ENCODE measurements at places on chromosomes 7 and 10.

- peaks cover 29% of the 10 kb centered on the region for H3K36me3 ChIP-seq
- no peaks in the 10 kb centered on the region for H3K27me3 ChIP-seq
- H3K4me3 ChIP-seq, result no peak overlapping the region
- no peak overlapping the region for H3K27ac ChIP-seq
These were observed 92.8 kb downstream of the LCOR start for GRCh38 chr10:96924861-96925260.

DNA sequence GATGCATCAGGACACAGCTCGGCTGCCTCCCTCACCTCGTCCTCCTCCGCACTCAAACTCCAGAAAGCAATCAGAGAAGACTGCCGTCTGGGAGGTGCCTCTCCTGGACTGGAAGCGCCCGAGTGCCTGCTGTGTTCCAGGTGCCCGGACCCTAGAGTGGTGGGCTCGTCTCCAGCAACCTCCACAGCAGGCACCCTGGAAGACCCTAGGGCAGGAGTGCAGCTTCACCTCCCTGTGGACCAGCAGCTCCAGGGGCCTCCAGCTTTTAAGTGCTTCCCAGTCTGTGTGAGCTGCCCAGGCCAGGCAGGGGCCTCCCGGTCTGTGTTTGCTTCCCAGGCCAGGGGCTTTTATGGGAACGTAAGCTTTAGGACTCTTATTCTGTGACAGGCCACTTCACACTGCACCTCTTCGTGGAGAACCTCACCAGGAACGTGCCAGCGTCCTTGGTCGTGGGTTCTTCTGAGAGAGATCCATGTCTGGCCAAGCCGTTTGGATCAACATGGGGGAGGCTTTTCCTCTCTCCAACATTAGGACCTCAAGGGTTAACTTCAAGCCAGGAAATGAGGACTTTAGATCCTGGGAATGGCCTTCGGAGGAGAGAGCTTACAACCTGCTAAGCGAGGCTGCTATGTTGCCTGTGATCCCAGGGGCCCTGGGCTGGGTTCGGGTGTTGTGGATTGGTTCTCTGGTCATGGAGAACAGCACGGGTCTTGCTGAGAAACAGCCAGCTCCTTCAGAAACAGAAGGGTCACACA is 5.9 kb upstream of the PWWP2B start:
- H3K27ac ChIP-seq, result peak overlapping the region; percentile 35
- DNase-seq, result no peak
- H3K4me1 ChIP-seq, result peaks cover 34% of the 10 kb centered on the region
- peaks cover 7% of the 10 kb centered on the region for H3K36me3 ChIP-seq
- H3K4me3 ChIP-seq, result no peak overlapping the region

DNA sequence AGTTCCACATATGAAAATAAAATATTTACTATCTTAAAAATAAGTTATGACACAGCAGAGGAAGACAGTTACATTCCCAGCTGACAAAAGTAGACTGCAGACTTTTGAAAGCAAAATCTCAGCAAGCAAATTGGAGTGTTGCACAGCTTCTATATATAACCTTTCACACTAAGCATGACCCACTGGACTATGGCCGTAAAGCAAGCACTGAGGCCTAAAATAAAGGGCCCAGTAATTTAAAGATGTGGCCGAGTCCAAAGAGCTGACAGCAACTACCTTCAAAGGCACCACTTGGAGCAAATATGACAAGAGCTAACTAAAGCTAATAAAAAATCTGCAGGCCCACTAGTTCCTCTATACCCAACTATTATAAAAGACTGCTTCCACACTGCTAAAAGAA is 6.5 kb downstream of the GDI2 start:
- DNase-seq, result no peak
- H3K27ac ChIP-seq, result peak overlapping the region; percentile 84
- peaks cover 10% of the 10 kb centered on the region for H3K36me3 ChIP-seq
- peaks cover 45% of the 10 kb centered on the region for H3K4me1 ChIP-seq
- H3K4me3 ChIP-seq, result no peak overlapping the region

- DNase-seq, result no peak
- no peak overlapping the region for H3K27ac ChIP-seq
- no peak overlapping the region for H3K4me3 ChIP-seq
- H3K36me3 ChIP-seq, result no peaks in the 10 kb centered on the region
- no peaks in the 10 kb centered on the region for H3K27me3 ChIP-seq
These were observed 656.3 kb upstream of the IGFBP3 start for GRCh38 chr7:46577394-46577793.

DNA sequence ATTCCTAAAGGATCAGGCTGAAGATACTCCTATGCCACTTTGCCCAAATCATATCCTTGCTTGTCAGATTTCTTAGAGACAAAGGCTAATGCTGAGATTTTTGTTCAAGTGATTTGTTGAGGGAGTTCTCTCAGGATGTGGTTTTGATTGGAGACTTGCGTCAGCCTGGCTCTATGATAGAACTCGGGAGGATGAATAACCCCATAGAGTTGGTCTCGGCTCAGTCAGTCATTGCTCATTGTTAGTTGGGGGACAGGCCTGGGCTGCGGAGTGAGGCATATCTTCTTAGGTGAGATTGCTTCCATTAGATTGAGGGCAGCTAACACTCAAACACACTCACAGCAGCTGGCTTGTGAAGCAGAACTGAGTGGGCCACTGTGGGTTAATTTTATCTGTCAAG is 203.4 kb downstream of the KIF20B start:
- no peak for DNase-seq
- no peak overlapping the region for H3K27ac ChIP-seq
- H3K4me1 ChIP-seq, result peaks cover under 1% of the 10 kb centered on the region
- peaks cover 2% of the 10 kb centered on the region for H3K27me3 ChIP-seq
- H3K36me3 ChIP-seq, result no peaks in the 10 kb centered on the region

DNA sequence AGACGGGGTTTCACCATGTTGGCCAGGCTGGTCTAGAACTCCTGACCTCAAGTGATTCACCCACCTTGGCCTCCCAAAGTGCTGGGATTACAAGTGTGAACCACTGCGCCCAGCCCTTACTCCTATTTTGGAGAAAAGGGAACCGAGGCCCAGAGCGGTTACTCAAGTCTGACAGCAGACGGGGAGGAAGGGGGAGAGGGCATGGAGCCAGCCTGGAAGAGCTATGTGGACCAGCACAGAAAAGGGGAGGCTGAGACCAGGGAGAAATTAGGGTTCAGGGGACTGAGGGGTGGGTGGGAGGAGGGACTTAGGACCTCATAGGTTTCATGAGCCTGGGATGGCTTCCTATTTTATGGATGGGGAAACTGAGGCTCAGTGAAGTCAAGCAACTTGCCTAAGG is 1.5 kb downstream of the SFRP5 start:
- H3K27ac ChIP-seq, result no peak overlapping the region
- H3K36me3 ChIP-seq, result peaks cover 1% of the 10 kb centered on the region

DNA sequence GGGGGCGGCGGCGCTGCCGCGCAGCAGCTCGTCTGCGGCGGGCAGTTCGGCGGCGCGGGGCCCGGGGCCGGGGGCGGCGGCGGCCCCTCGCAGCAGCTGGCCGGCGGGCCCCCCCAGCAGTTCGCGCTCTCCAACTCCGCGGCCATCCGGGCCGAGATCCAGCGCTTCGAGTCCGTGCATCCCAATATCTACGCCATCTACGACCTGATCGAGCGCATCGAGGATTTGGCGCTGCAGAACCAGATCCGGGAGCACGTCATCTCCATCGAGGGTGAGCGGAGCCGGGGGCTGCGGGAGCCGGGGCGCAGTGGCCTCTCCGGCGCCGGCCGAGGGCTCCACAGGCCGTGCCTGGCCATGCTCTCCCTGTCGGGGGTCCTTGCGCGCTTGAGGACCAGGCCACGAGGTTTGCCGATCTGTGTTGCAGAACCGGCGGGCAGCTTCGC is 548 bp downstream of the AGAP3 start:
- DNase-seq, result no peak
- H3K27ac ChIP-seq, result peak overlapping the region; percentile 63
- H3K4me1 ChIP-seq, result peaks cover 32% of the 10 kb centered on the region

- no peak overlapping the region for H3K27ac ChIP-seq
- H3K36me3 ChIP-seq, result peaks cover 3% of the 10 kb centered on the region
- no peak overlapping the region for H3K4me3 ChIP-seq
- H3K4me1 ChIP-seq, result no peaks in the 10 kb centered on the region
These were observed 62.8 kb downstream of the CFAP46 start for GRCh38 chr10:132879408-132880127.

GRCh38 chr7:144784943-144785342 is 50.9 kb downstream of the TPK1 start:
- H3K4me3 ChIP-seq, result no peak overlapping the region
- DNase-seq, result no peak
- no peaks in the 10 kb centered on the region for H3K27me3 ChIP-seq
- H3K27ac ChIP-seq, result peak overlapping the region; percentile 4

DNA sequence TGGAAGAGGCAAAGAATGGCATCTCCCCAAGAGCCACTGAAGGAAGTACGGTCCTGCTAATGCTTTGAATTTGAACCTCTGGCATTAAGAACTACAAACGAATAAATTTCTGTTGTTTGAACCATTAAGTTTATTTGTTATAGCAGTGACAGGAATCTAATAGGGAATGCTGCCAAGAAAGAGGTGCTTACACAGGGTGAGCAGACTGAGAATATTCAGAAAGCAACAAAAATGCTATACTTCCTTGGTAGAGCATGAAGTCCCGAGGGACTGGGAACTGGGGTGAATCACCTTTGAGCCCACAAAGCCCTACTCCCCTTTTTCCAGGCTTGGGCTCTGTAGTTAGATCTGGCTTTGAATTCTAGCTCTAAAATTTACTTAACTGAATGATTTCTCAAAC is 45.0 kb downstream of the PANK1 start:
- H3K27me3 ChIP-seq, result no peaks in the 10 kb centered on the region
- no peaks in the 10 kb centered on the region for H3K4me1 ChIP-seq
- no peak overlapping the region for H3K27ac ChIP-seq
- DNase-seq, result no peak
- H3K4me3 ChIP-seq, result no peak overlapping the region

- no peaks in the 10 kb centered on the region for H3K27me3 ChIP-seq
- H3K4me1 ChIP-seq, result no peaks in the 10 kb centered on the region
- H3K36me3 ChIP-seq, result peaks cover 64% of the 10 kb centered on the region
- no peak for DNase-seq
- no peak overlapping the region for H3K27ac ChIP-seq
These were observed 86.8 kb downstream of the TRIM24 start for GRCh38 chr7:138546829-138547228.

DNA sequence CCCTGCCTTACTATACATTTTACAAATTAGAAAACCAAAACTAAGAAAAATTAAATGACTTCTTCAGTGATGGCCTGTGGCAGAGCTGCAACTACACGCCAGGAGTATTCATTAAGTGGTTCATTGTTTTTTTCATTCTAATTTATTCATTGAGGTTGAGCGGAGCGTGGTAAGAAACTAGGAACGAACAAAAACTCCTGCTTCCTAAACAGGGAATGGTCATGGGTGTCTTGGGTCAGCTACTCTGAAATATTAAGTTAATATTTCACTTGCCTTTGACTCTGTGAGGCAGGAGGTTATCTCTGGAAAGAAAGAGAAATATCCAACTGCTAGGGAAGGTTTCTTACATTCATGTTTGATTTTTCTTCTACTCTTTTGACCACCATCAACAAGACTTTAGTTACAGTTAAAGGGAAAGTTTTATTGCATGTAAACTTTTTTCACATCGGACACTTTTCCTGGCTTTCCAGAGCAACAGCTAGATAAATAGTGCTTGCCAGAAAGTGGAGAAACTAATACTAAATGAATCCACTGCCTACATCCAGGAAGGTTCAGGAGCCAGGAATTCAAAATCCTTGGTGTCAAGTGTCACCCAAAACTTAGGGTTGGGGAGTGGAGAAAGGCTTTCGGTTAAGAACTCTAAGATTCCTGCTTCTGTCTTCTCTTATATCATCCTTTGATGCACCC is 896 bp upstream of the GNG11 start:
- DNase-seq, result no peak
- peaks cover 8% of the 10 kb centered on the region for H3K4me1 ChIP-seq
- no peak overlapping the region for H3K27ac ChIP-seq
- no peaks in the 10 kb centered on the region for H3K36me3 ChIP-seq

- DNase-seq, result no peak
These were observed 32.0 kb downstream of the SHOC2 start for GRCh38 chr10:110951381-110951780.

- no peaks in the 10 kb centered on the region for H3K4me1 ChIP-seq
- no peak for DNase-seq
- H3K27me3 ChIP-seq, result no peaks in the 10 kb centered on the region
- H3K27ac ChIP-seq, result no peak overlapping the region
- no peak overlapping the region for H3K4me3 ChIP-seq
These were observed 114.4 kb upstream of the CDK1 start for GRCh38 chr10:60663850-60664249.

- no peaks in the 10 kb centered on the region for H3K27me3 ChIP-seq
- DNase-seq, result no peak
- H3K4me1 ChIP-seq, result peaks cover 6% of the 10 kb centered on the region
- no peaks in the 10 kb centered on the region for H3K36me3 ChIP-seq
These were observed 557 bp downstream of the BAG3 start for GRCh38 chr10:119651514-119652360.

- H3K27me3 ChIP-seq, result no peaks in the 10 kb centered on the region
- no peak overlapping the region for H3K27ac ChIP-seq
- no peak for DNase-seq
- no peak overlapping the region for H3K4me3 ChIP-seq
- no peaks in the 10 kb centered on the region for H3K4me1 ChIP-seq
These were observed 58.4 kb downstream of the PTPRZ1 start for GRCh38 chr7:121931149-121931902.

GRCh38 chr10:64113792-64114191 is 592.6 kb downstream of the REEP3 start:
- no peak overlapping the region for H3K4me3 ChIP-seq
- DNase-seq, result no peak
- H3K27me3 ChIP-seq, result peaks cover 3% of the 10 kb centered on the region
- H3K4me1 ChIP-seq, result peaks cover 5% of the 10 kb centered on the region
- no peaks in the 10 kb centered on the region for H3K36me3 ChIP-seq

DNA sequence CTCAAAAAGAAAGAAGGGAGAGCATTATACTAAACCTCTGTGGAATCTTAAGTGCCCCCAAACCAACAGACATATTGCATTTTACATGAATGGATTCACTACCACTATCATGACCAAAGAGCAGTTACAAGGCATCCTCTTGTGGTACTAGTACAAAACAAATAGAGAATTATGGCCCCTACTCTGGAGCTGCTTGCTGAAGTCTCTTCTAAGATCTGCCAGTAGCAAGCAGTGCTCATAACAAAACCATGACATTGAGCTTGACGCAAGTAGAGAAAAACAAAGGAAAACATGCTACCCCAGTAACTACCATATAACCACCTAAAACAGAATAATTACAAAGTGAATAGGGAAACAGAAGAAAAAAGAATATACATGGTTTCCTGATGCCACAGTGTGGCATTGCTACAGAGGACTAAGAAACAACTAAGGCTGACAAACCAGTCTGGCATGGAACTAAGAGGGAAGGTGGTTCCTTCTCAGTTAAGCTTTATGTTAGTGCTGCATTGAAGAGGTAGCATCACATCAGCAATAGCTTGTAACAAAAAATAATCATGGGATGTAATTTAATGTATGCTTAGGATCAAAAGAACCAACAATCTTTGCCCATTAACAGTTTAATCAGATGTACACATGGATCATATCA is 150.2 kb upstream of the AGR3 start:
- no peaks in the 10 kb centered on the region for H3K27me3 ChIP-seq
- no peaks in the 10 kb centered on the region for H3K36me3 ChIP-seq
- no peak overlapping the region for H3K4me3 ChIP-seq
- H3K27ac ChIP-seq, result no peak overlapping the region

Measured in memory B cell (primary cell).